Metanephros (tissue), 2 donors: ENCODE measurements at places on chromosomes 16 and 17. TPM values are rescaled to one million over a fixed set of nuclear protein-coding genes. Genes with fewer than 3 reads are reported as not detected.

The ZNF319 gene
- total RNA-seq = 9.3 TPM

The ADAP2 gene
- 11.1 TPM for total RNA-seq

The JUP gene
- total RNA-seq = 261 TPM

The MYH3 gene
- 802 TPM for total RNA-seq

The BLMH gene
- 61.0 TPM for total RNA-seq

The TMEM220 gene
- 4.1 TPM for total RNA-seq

The NOG gene
- total RNA-seq = 3.4 TPM

The SLFN14 gene
- total RNA-seq = 1.8 TPM

The CDH5 gene
- 67.2 TPM for total RNA-seq

The TPPP3 gene
- total RNA-seq = 38.6 TPM

The TBC1D26 gene
- total RNA-seq = 0.99 TPM

The BICDL2 gene
- total RNA-seq = 3.3 TPM

The SLC4A1 gene
- 72.8 TPM for total RNA-seq

The HS3ST2 gene
- 0.18 TPM for total RNA-seq

The FOXL1 gene
- total RNA-seq = 16.1 TPM

The RNF112 gene
- 4.1 TPM for total RNA-seq

The HEATR9 gene
- not detected for total RNA-seq

The AOC3 gene
- total RNA-seq = 9.6 TPM

The FMNL1 gene
- total RNA-seq = 15.3 TPM
